ENCODE measurements at places on chromosomes 13 and 19.

GRCh38 chr19:33458807-33459206 lies 62.8 kb downstream of the PEPD start:
- no peak for DNase-seq

- DNase-seq: peak; percentile 40
Measured at GRCh38 chr13:25466880-25467279, 95.1 kb downstream of the ATP8A2 start.

DNA sequence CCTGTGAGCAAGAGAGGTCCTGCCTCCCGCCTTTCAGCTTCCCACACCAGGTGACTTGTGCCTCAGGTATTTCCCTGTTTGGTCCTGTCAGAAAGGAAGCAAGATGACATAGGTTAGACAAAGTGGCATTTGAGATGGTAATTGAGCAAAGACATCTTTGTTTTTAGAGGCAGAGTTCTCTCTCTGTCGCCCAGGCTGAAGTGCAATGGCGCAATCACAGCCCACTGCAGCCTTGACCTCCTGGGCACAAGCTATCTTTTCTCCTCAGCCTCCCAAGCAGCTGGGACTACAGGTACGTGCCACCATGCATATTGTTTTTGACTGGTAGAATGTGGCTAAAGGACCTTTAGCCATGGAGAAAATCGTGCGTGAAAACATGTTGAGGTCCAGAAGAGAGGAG lies 339.1 kb downstream of the FGF9 start:
- DNase-seq: no peak

DNA sequence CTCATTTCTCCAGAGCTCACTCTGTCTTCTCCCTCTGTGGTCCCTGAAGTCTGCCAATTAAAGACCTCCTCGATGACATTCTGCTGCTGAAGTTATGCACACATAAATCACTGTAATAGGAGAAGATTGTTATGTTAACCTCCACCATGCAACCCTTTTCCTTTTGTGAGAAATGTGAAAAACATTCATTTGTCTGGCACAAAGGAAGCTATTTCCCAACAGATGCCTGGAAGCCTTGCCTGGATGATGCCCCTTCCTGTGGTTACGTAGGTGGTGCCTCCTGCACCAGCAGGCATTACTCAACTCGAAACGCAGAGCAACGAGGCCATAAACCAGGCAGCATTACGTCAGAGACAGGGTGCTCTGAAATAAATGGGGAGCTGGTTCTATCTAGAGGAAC lies 327.4 kb upstream of the ZNF507 start:
- no peak for DNase-seq

GRCh38 chr13:112055915-112056269 lies 11.1 kb upstream of the SOX1 start:
- DNase-seq: no peak
